Fibroblast of lung (primary cell): ENCODE measurements at places on chromosomes 12 and 14.

- peak; percentile 92 for DNase-seq
Measured at GRCh38 chr12:9673404-9674225, 4.1 kb downstream of the CLEC2D start.

- peak; percentile 79 for DNase-seq
Measured at GRCh38 chr14:52110441-52111086, 41.7 kb upstream of the NID2 start.

- no peak for DNase-seq
Measured at GRCh38 chr12:5081016-5081415, 37.3 kb downstream of the KCNA5 start.

DNA sequence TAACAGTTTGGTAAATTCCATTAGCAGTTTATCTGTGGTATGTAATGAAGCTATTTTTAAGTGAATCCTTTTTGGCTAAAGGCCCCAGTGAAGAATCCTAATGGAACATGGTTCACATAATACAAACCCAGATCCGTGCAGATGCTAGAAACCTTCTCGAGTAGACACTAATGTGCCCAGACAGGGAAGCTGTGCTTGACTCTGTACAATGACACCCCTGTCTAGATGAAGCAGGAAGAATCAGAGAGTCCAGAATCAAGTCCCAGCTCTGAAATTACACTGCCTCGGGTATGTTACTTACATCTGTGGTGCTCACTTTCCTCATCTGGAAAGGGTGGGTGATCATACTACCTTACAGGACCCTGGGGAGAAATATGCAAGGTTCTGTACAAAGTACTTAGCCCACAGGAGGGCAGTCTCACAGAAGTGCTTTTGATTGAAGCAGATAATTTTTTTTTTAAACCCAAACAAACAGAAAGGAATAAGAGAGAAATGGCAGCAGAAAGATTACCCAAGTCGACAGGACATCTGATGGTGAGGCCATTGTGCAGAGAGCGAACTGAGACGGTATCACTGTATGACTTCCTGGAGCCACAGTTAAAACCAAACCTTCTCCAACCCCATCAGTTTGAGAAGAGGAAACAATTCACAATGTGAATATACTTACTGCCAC, 8.5 kb downstream of the CRACR2A start:
- no peak for DNase-seq

GRCh38 chr14:57087841-57088240, 180.9 kb downstream of the EXOC5 start:
- DNase-seq, result no peak

DNA sequence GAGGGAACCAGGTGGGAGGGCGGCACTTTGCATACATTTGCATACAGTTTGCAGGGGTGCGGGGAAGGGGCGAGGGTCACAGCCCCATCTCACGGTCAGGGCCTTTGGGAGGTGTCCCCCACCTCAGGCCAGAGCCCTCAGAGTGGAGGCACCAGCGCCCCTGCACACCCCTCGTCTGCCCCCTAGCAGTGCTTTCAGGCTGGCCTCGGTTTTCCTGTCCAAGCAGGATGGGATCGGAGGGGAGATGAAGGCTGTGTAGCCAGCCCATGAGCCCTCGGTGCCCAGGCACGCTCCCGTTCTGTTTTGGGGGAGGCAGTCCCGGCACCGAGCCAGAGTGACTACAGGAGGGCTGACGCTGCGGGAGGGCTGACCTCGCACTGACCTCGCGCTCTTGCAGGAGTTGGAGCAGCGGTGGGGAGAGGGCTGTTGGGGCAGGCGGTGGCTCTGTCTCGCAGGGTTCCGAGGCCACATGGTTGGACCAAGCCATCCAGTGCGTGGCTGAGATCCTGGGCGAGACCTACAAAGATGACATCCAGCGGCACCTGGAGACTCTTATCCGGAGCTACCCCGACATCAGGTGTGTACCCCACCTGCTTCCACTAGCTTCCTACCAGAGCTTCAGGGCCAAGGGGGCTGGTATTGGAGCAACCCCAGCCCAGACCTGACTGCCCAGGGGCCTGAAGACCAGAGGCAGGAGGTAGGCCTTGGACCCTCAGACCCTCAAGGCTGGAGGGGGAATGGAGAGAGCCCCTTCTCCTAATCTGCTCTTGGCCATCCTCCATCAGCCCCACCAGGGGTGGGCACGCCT, 13.6 kb downstream of the EXOC3L4 start:
- no peak for DNase-seq

DNA sequence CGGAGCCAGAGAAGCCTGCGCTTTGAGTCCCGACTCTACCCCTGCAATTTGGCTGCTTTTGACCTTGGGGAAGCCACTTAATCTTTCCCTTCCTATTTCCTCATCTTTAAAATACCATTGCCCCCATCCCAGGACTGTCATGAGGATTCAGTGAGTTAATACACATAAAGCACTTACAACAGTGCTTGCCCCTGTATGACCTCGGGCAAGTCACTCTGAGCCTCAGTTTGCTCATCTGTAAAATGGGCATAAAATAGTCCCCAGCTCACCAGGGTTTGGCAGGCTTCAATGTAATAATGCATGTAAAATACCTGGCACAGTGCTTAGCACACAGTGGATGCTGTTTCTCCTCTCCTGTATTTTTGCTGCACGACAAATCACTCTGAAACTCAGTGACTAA, 278.7 kb upstream of the PWP1 start:
- no peak for DNase-seq

- no peak for DNase-seq
Measured at GRCh38 chr12:53670971-53671370, 4.9 kb downstream of the ATP5MC2 start.

DNA sequence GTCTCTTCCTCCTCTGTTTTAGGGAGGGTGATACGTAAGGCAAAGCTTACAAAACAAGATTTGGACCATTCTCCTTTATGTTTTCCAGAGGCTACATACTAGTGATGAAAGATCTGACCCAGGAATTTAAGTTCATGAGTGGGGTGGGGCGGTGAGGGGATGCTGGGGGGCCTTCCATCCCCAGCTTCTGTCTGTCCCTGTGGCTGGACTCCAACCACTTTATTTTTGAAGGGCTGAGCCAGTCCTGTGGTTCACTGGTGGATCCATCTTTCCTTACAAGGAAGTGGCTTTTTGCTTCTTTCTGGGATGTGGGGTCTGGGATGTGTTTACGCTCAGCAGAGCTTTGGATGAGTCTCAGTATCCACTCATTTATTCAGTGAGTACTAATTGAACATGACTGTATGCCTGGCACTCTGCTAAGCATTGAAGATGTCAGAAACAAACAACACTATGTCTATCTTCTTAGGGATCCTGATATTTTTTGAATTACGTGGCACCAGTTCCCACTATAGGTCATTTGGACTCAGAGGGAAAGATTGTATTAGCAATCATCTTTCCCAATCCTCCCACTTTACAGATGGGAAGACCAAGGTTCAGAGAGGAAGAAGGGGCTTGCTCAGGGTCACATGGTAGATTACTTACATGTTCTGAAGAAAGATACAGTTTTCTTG, 291.8 kb upstream of the TBX3 start:
- DNase-seq, result no peak

GRCh38 chr12:71135077-71135811, 22.6 kb downstream of the TSPAN8 start:
- no peak for DNase-seq

GRCh38 chr12:51632623-51633022, 41.6 kb downstream of the SCN8A start:
- no peak for DNase-seq

GRCh38 chr12:127145929-127146789, 1120.8 kb upstream of the TMEM132C start:
- DNase-seq, result peak; percentile 74

GRCh38 chr12:92543359-92543758, 159.4 kb upstream of the PLEKHG7 start:
- no peak for DNase-seq

- no peak for DNase-seq
Measured at GRCh38 chr12:3000548-3001275, 41.5 kb downstream of the TEAD4 start.

GRCh38 chr12:87332987-87333726, 696.0 kb downstream of the C12orf50 start:
- DNase-seq, result no peak

DNA sequence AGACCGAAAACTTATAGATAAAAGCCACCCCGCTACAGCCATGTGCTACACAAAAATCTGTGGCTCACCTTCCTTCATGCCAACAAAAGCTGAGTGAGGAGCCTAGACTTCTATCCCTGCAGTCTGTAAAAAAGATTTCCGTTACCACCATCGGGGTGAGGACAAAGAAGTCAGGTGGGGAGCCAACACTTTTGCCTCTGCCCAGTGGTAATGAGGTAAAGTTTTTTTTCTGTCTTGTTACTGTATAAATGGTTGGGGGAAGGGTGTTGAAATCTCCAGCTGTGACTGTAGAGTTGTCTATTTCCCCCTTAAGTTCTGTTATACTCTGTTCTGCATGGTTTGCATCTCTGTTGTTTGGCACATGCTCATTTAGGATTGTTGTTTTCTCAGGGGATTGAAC, 707.8 kb downstream of the FLRT2 start:
- DNase-seq, result no peak

DNA sequence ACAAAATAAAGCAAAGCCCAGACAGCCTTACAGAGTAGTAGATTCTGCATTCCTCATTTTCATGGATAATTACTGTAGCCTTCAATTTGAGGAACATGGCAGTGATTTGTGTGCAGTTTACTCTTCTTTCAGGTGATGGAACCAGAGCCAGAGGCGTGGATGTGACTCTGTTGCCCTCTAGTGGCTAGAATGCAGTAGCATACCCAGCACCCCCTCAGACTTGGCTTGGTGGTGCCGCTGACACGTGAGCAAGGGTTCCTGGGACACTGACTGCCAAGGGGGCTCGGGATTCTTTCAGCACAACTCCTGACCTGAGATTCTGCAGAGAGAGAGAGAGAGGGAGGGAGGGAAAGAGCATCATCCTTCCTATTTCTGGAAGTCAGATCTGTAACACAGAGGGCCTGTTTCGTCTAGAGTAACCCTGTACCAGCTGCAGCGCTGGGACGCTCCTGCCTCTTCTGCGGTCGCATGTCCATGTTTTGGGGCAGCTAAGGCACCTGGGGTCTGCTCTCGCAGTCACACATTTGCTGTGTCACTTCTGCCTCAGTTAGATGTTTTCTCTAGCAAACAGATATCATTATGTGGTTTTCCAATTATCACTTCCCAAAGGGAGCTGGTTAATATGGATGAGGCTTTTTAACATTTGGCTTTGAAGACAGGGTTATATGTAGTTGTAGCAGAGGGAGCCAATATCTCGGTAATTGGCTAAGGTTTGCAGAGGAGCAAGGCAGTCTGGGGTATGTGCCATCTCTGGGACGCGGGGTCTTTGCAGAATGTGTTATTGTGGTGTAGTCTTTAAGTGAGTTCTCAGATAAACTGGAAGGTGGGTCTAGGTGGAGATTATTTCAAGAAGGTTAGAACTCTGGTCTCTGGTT, 428.1 kb downstream of the NRXN3 start:
- peak; percentile 42 for DNase-seq

GRCh38 chr12:122880668-122881067, 15.3 kb downstream of the VPS37B start:
- DNase-seq, result peak; percentile 47

DNA sequence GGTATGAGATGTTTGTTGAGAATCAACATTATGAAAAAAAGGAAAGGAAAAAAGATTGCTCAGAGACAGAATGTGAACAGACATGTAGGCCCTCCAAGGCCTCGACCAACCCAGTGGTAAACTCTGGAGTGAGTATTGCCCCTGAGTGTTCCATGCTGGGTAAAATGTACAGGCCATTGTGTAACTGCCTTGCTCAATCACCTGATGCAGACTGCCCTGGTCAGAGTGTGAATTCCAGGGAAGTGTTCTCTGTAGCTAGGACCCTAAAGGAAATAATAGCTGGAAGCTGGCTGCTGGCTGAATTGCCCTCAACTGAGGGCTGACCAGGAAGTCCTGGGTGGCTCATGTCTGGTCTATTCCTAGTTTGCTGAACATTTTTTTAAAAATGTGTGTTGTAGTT, 1081.4 kb upstream of the LRFN5 start:
- no peak for DNase-seq

DNA sequence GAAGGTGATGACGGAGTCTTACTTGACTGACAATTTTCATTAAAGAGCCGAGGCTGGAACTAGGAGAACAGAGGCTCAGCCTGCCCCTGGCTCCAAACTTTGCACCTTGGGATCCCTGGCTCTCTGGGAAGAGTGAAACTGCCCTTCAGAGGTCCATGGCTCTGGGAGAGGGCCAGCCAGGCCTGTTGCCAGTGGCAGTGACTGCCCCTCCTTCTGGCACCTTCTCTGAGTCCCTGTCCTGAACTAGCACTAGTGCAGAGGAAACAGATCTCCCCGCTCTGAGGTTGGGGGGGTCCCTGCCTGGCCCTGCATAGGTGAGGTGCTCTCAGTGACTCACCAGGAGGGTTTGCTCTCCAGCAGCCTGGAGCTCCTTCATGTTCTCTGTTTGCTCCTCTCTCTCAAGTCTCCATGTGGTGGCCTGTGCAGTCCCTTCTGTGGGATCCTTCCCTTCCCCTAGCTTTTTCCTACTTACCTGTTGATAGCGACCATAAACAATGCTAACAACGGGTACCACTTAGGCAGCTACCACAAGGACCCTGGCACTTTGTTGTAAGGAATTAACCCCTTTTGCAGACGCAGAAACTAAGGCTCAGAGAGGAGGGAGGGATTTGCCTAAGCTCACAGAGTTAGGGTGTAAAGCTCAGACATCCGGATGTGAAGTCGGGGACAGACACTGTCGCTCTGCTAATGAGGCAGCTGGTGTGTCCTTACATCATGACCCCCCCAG, 22.4 kb downstream of the FAM222A start:
- no peak for DNase-seq
